CD4-positive, alpha-beta memory T cell (primary cell): ENCODE measurements at places on chromosomes 3 and 15.

GRCh38 chr3:189301479-189301878 is 129.7 kb downstream of the TPRG1 start:
- DNase-seq, result no peak

- no peak for DNase-seq
Observed at GRCh38 chr3:13135251-13135810, 62.1 kb upstream of the IQSEC1 start.

- no peak for DNase-seq
Observed at GRCh38 chr15:96495386-96495785, 164.9 kb downstream of the NR2F2 start.

DNA sequence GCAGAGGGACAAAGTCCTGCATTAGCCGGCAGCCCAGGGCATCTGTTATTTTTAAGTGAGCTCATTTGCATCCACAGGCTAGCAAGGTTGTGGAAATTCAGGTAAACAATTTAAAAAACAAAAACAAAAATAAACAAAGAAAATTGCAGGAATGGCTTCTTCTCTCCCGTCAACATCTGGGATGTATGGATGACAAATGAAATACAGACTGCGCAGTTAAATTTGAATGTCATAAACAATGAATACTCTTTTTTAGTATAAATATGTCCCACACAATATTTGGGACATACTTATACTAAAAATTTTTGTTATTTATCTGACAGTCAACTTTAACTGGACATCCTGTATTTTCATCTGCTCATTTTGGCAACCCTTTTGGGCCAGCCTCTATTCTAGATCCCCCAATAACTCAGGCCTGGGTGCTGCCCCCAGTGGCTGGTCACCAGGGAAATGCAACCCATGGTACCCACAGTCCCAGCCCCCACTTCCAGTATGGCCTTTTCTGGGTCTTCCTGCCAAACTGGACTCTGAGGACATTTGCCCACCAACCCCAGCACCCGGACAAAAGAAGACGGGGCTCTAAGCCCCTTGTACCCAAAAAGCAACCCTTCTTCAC is 12.7 kb downstream of the GRM2 start:
- no peak for DNase-seq

GRCh38 chr15:100340721-100341238 is 995 bp downstream of the ADAMTS17 start:
- no peak for DNase-seq

- DNase-seq, result no peak
Observed at GRCh38 chr15:80785811-80786354, 6.7 kb downstream of the CEMIP start.
